ENCODE measurements at places on chromosomes 4 and X. TPM values are rescaled to one million over a fixed set of nuclear protein-coding genes. Genes with fewer than 3 reads are reported as not detected.

DNA sequence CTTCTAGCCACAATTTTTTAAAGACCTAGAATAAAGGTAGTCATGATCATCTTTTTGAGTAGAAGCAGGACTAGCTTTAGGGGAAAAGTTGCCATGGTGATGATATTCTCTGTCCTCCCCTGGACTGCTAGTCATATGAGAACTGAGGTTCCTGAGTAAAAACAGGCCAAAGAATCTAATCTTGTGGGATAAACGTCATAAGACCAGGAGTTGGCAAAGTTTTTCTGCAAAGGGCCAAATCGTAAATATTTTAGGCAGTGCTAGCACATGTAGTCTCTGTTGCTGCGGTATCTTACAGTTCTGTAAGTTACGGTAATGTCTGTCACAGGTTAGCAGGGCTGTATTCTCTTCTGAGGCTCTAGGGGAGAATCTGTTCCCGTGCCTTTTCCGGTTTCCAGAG is 3.4 kb downstream of the PRPS2 start:
- no peak for DNase-seq

- no peak for DNase-seq
These were observed 213.7 kb downstream of the FSTL5 start for GRCh38 chr4:161949946-161950725.

DNA sequence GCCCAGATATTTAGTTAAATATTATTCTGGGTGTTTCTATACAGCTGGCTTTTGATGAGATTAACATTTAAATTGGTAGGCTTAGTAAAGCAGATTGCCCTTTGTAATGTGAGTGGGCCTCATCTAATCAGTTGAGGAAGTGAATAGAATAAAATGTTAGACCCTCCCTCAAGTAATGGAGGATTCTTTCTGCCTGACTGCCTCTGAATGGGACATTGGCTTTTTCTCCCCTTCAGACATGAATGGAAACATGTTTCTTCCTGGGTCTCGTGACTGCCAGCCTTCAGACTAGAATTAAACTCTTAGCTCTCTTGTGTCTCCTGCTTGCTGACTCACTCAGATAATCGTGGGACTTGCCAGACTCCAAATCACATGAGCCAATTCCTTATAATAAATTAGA is 266.7 kb downstream of the INPP4B start:
- no peak for DNase-seq

- DNase-seq: no peak
These were observed 112.1 kb upstream of the EOLA2 start for GRCh38 chrX:150050387-150050786.

DNA sequence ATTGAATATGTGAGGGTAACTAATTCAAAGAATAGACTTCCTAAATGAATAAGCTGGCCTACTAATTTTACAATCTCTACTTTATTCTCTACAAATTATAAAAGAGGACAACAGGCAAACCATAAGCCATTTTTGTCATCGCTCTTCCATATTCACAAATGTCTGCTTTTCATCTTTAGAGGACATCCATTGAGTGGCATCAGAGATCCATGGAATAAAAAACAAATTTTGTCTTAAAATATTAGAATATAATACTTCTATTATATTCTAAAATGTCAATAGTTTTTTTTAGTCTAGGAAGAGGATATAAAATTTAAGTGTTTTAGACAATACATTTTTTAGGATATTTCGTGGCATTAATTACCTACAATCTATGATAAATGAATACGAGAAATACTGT is 300.9 kb upstream of the TACR3 start:
- DNase-seq: no peak

GRCh38 chr4:83639849-83640493 is 104.1 kb downstream of the GPAT3 start:
- DNase-seq: no peak

DNA sequence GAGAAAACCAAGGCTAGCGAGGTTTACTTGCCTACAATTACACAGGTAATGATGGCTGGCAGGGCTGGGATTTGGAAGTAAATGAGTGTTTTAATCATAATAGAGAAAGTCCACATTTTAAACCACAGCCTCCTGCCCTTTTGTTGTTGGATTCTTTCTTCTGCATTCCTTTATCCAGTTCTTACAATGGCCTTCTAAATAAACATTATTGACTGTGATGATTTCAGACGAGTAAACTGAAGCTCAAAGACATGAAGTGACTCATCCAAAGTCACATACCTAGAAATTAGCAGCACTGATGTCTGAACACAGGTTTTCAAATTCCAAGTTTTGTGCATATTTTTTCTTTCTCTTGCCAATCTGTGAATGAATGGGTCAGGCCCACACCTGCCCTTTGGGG is 51.2 kb upstream of the C1QTNF7 start:
- peak; percentile 44 for DNase-seq

DNA sequence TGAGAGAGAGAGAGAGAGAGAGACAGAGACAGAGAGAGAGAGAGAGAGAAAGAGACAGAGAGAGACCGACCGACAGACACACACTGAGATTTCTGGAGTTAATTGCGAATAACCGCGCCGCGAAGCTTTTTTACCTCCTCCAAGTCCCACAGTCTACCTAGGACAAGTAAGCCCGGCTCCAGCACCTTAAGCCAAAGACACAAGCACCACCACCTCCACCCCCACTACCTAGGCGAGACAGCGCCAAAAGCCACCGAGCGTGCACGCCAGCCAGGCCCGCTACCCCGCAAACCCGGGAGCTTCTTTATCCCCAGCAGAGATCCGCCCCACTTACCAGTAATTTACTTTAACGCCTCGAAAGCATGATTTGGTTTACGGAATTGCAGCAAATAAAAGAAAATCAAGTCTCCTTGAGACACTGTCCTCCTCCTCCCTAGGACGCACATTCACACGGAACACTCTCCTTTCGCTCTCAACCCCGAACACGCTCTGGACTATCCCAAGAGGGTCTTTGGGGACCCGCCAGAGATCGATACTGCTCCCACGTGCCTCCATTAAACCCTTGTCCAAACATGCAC is 649.6 kb upstream of the DIPK2B start:
- DNase-seq: no peak

GRCh38 chr4:155094201-155094820 is 114.1 kb upstream of the NPY2R start:
- DNase-seq: no peak

GRCh38 chrX:134683351-134684005 is 25.2 kb upstream of the PLAC1 start:
- no peak for DNase-seq

Gene SUV39H1
- 2.5 TPM for total RNA-seq

Gene TLR2
- total RNA-seq: 0.36 TPM

Gene NUDT11
- 17.4 TPM for total RNA-seq

Gene CLDN22
- total RNA-seq: not detected

Gene HHIP
- total RNA-seq: 0.59 TPM
